ENCODE measurements at places on chromosomes 5 and 9.

DNA sequence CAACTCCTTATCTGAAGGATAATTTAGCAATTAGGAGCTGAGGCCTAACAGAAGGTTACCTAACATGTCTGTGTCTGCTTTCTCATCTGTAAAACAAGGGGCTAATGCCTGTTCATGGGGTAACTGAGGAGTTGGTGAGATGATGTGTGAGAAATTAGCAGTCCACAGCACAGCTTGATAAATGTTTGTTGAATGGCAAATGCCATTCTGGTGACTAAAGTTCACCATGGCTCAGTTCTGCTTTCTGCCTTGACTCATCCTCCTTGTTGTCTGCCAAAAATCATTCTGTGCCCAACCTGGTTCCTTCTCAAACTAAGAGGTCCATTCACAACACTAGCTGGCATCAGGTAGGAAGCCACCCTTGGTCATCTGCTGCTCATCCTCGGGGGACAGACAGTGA lies 552.0 kb upstream of the KLF4 start:
- no peak for DNase-seq

DNA sequence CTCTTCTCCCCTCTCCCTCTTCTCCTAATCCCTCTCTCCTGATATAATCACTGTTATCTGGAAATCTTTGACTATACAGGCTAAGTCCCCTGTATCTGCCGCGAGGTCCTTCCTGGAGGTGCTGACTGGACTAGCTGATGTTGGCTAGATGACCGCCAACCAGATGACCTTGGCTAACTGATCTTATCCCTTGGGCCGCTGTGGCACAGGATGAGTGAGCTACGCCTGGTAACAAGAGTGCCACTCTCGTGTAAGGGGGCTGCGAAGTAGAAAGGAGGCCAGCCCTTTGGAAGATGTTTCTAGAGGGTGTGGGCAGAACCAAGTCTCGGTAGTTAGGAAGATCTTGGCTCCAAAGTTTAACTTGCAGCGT lies 345 bp upstream of the PRRC1 start:
- no peak for DNase-seq

GRCh38 chr9:13810510-13810909 lies 503.4 kb downstream of the NFIB start:
- DNase-seq, result no peak

GRCh38 chr5:149404746-149405549 lies 25.9 kb upstream of the IL17B start:
- no peak for DNase-seq

GRCh38 chr9:108517651-108518365 lies 338.0 kb downstream of the ACTL7B start:
- DNase-seq, result no peak

- no peak for DNase-seq
Observed at GRCh38 chr5:1062761-1063568, 48.9 kb downstream of the SLC12A7 start.

DNA sequence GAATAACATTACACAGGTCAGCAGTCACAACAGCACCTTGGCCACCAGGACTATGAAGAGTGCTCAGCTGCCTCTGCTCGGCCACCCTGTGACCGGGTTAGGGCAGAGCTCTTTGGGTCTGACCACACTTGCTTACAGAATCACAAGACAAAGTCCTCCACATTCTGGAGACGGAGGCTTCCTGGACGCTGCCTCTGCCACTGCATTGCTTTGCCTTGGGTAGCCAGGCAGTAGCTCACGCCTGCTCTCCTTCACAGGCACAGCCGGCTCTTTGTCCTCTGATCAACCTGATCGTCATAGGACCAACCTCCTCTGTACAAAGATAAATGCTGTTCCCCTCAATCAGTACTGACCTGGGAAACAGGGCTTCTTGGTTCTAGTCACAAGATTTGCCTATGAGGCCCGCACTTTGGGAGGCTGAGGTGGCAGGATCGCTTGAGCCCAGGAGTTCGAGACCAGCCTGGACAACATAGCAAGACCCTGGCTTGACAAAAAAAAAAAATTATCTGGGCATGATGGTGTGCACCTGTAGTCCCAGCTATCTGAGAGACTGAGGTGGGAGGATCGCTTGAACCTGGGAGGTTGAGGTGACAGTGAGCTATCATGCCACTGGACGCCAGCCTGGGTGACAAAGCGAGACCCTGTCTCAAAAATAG lies 128.4 kb upstream of the IER5L start:
- no peak for DNase-seq

GRCh38 chr5:80215523-80215922 lies 40.3 kb downstream of the SERINC5 start:
- no peak for DNase-seq

DNA sequence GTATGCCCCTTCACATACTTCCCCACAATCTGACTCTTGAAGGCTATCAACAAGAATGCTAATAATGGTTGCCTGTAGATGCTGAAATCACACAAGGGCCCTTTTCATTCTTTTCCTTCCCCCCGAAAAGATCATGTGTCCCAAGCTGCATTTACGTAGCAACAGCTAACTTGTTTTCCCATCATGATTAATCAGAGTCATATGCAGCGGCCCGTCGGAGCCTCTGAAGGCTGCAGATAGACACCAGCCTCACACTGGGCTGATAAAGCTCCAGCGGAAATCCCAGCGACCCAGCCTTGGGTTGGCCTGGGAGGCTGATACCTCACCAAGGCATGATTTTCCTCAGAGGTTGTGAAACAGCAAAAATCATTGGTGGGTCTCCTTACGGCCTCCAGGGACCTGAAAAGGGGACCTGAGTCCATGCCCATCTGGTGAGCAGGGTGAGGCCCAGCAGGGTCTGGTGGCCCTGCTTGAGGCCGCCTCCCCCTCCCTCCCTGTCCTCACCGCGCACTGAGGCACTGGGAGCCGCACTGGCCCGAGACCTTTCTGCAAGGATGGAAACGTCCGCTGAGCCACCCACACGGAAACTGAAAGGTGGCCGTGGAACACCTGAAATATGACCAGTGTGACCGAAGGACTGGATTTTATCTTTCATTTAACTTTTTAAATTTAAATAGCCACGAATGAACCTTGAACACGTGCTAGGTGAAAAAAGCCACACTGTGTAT lies 114.2 kb upstream of the PHYKPL start:
- DNase-seq, result no peak

- DNase-seq, result no peak
Observed at GRCh38 chr9:100555471-100555870, 22.4 kb upstream of the CAVIN4 start.

- DNase-seq, result no peak
Observed at GRCh38 chr5:43294226-43294625, 19.0 kb downstream of the HMGCS1 start.

- DNase-seq, result no peak
Observed at GRCh38 chr5:33883482-33883881, 8.3 kb downstream of the ADAMTS12 start.

DNA sequence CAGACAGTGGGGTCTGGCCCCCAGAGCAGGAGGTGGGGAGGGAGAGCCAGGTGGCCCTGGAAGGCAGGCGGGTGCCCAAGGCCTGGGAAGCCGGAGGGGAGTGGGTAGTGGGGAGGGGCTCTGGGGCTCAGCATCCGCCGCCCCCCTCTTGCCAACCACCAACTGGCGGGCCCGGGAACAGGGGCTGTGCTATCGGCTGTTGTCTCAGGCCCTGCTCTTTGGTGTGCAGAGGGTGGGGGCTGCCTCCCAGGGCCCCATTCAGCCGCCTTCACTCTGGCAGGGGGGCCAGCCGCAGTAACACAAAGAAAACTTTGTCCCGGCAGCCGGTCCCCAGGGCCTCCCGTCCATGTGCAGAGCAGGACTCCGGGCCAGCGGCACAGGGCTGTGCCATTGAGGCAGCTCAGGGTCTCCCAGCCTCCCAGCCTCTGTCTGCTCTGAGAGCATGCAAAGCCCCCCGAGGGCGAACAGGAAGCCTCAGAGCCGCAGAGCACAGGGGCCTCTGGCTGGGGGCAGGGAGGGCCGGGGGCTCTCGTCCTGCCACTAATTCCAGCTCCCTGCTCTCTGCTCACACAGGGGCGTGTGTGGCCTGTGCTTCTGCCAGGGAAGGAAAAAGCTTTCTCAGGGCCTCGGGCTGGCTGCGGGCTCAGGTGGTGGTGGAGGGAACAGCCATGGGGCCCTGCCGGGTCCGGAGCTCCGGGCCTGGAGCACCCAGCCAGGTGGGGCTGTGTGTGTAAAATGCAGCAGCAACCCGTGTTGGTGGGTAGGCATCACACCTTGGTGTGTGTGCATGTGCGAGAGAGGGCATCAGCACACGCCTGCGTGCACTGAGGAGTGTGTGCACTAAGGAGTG lies 54.2 kb upstream of the NOTCH1 start:
- DNase-seq, result no peak

- DNase-seq, result no peak
Observed at GRCh38 chr5:98099448-98100105, 673.9 kb upstream of the RGMB start.

DNA sequence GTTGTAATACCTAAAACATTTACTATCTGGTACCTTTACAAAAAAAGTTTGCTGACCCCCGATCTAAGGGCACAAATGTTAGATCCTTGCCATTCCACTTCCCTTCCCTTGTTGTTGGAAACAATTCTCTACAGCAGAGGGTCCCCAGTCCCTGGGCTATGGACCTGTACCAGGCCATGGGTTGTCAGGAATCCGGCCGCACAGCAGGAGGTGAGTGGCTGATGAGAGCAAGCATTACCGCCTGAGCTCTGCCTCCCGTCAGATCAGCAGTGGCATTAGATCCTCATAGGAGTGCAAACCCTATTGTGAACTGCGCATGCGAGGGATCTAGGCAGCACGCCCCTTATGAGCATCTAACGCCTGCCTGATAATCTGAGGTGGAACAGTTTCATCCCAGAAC lies 248.5 kb downstream of the AP3B1 start:
- no peak for DNase-seq

GRCh38 chr5:133934822-133935666 lies 33.4 kb downstream of the C5orf15 start:
- no peak for DNase-seq

- no peak for DNase-seq
Observed at GRCh38 chr9:92424340-92424739, at the start of gene OMD. Gene OMD, minus strand, starts transcription at chr9:92424471. Its CDS starts 6,913 bp downstream, at chr9:92417558.

DNA sequence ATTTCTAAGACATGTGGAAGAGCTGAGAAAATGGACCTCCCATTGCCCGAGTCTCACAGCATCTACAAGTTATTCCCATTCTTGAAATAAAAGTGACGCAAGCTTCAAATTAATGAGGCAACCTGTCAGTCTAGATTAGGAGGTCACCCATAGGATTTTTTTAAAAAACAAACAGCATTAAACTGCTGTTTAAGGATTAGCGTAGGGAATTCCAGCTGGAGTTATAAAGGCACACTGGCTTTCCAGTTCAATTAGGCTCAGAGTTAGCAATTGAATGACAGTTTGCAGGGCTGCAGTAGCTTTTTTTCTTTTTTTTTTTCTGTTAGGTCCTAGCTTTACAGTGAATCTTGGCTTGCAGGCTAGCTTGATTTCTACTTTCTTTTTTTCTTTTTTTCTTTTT lies 16.2 kb downstream of the PRKACG start:
- DNase-seq, result no peak

GRCh38 chr5:115489733-115490132 lies 54.8 kb downstream of the FEM1C start:
- DNase-seq, result no peak

- DNase-seq, result no peak
Observed at GRCh38 chr5:112479418-112479817, 60.3 kb upstream of the EPB41L4A start.

DNA sequence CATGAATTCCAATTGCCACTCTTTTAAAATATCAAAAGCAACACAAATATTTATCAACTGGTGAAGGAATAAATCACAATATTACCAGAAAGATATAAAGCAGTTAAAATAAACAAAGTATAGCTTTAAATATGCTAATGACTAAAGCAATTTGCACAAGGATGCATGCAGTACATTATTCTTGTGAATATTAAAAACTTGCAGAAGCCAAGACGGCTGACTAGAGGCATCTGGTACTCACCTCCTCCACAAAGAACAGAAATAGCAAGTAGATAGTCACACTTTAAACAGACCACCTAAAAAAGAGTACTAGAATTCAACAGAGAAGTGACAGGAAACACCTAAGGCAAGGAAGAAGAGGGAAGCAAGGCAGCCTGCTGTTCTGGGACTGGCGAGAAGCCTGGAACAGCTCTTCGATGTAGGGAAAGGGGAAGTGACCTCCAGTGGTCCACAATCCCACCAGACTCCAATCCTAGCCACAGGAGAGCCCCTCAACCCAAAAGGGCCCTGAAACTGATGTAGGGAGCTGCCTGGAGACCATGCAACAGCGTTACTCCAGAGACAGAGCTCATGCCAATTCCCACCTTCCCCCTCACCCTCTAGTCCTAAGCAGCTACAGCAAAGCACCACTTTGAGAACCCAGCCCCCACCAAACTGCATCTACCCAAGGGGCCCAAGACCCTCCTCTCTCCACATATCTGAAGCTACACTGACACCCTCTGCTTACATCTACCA lies 86.3 kb downstream of the LPAR1 start:
- no peak for DNase-seq

GRCh38 chr5:42514754-42515153 lies 91.5 kb downstream of the GHR start:
- no peak for DNase-seq

DNA sequence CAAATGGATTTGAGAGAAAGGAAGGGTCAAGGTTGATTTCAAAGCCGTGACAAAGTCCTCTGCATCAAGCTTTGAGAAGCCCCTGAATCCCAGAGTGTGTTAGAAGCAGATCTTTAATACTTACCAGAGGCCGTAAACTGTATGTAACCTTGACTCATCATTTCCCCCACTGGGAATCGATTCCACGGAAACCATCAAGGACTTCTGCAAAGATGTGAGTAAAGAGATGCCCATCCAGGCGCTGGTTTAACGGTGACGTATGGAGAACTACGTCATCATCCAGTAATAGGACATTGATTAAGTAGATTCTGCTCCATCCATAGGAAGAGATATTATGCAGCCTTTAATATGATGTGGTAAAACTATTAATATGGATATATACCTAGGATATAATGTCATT lies 1.6 kb downstream of the RNF183 start:
- no peak for DNase-seq

DNA sequence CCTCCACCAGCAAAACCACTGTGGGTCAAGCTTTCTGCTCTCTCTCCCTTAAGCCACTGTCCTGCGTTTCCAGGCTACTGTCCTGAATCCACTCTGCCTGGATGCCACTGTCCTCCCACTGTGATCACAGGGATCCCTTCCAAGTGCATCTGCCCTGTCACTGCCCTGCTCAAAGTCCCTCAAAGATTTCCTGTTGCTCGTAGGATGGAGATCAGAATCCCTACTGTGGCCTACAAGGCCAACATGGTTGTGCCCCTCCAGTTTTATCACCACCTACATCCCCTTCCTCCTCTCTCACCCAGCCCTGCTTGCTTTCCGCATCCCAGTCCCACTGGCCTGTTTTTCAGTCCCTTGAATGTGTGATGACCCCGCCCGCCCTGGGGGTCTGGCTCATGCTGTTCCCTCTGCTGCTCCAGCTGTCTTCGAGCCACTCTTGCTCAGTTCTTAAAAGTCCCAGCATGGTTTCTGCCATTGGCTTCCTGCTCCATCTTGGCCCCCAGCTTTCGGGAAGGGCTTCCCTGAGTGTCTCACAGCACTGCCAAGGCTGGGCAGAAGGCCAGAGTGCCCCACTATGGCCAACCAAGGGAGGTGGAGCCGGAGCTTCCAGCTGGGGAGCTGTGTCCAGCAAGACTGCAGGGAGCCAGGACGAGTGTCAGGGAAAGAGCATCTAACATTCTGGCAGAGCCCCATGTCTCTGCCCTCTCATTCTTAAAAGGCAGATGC lies 12.9 kb upstream of the FRRS1L start:
- no peak for DNase-seq

GRCh38 chr5:67215519-67216471 lies 19.2 kb upstream of the CD180 start:
- DNase-seq, result peak; percentile 42

GRCh38 chr5:66848749-66849641 lies 252.8 kb downstream of the MAST4 start:
- no peak for DNase-seq

GRCh38 chr5:84086511-84086910 lies 298.2 kb downstream of the EDIL3 start:
- no peak for DNase-seq

All from activated CD8-positive, alpha-beta memory T cell treated with anti-CD3 and anti-CD28 coated beads, Interleukin-2, amount 50 U/mL, for 4 hours (primary cell).